ENCODE measurements at places on chromosomes 7 and 10.

GRCh38 chr10:104109908-104110662 lies 11.9 kb upstream of the SFR1 start:
- DNase-seq = no peak

DNA sequence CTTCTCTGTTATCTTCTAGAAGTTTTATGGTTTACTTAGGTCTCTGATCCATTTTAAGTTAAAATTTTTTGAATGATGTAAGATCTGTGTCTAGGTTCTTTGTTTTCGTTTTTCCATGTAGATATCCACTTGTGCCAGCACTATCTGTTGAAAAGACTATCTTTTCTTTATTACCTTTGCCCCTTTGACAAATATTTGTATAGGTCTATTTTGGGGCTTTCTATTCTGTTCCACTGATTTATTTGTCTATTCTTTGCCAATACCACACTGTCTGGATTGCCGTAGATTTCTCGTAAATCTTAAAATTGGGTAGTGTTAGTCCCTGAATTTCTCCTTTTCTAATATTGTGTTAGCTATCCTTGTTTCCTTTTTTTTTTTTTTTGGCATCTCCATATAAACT lies 71.4 kb upstream of the PDSS1 start:
- DNase-seq = no peak

DNA sequence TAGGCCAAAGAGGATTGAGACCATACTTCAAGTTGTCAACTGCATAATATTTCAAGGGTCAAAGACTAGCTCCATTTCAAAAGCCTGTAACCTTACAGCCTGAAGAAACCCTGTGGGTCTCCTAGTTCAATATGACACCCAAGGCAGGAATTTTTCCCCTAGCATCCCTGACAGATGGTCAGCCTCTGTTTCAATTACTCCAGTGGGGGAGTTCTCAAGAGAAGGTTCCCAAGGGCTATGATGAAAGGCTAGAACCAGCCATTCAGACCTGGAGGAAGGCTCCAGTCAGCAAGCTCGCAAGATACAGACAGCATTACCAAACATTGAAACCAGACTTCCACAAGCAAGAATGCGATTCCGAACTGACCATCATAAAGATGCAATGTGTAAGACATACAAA lies 1.6 kb downstream of the HTR7 start:
- no peak for DNase-seq

GRCh38 chr7:151537818-151538561 lies 18.3 kb upstream of the RHEB start:
- no peak for DNase-seq

DNA sequence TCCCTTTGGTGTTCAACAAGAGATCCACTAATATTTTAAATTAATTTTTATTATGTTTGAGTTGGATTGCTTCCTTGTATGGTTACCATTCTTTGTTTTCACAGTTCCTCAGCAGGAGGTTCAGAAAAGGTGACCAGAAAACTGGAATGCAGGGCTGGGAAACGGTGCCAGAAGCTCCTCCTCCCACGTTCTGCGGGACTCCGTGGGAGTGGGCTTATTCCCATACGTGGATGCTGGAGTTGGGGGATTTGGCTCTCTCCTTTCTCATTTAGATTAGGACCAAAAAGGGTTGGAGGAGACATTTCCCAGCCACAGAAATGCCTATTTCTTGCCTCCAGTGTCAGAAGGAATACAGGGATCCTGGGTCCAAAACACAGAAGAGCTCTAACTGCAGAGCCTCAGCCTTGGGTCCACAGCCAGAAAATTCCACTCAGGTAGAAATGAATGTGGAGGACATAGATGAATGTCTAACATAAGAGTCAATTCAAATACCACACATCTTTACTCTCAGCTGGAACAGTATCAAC lies 56.0 kb downstream of the SORBS1 start:
- no peak for DNase-seq

- no peak for DNase-seq
Measured at GRCh38 chr7:34107276-34107675, 201.9 kb downstream of the BMPER start.

GRCh38 chr7:141558544-141559183 lies 7.5 kb downstream of the AGK start:
- DNase-seq = peak; percentile 46

DNA sequence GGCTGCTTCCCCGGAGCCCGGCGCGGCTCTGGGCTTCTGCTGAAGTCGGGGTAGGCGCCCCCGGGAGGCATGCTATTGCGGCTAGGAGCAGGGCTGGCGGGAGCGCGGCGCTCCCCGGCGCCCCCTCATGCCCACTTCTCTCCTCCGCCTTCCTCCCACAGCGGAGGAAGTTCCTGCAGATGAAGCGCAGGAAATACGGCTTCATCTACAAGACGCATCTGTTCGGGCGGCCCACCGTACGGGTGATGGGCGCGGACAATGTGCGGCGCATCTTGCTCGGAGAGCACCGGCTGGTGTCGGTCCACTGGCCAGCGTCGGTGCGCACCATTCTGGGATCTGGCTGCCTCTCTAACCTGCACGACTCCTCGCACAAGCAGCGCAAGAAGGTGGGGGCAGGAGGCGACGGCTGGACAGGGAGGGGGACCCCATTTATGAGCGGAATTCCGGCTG lies 479 bp downstream of the CYP26A1 start:
- DNase-seq = peak; percentile 42

DNA sequence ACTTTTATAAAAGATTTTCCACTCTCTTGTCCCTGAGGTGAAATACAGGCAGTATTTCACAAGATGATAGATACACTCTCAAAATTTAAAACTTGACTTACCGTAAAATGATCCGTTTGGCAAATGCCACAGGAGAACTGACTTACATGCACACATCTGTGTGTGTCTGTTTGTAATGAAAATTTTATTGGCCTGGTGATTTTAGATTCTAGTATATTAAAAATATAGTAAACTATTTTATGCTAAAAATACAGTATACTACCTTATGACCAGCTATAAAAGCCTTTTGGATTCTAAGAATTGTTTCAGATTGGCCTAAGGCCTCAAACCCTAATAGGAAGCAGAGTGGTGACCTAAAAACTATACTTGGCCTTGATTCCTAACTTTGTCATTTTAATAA lies 362.7 kb downstream of the IPMK start:
- no peak for DNase-seq

DNA sequence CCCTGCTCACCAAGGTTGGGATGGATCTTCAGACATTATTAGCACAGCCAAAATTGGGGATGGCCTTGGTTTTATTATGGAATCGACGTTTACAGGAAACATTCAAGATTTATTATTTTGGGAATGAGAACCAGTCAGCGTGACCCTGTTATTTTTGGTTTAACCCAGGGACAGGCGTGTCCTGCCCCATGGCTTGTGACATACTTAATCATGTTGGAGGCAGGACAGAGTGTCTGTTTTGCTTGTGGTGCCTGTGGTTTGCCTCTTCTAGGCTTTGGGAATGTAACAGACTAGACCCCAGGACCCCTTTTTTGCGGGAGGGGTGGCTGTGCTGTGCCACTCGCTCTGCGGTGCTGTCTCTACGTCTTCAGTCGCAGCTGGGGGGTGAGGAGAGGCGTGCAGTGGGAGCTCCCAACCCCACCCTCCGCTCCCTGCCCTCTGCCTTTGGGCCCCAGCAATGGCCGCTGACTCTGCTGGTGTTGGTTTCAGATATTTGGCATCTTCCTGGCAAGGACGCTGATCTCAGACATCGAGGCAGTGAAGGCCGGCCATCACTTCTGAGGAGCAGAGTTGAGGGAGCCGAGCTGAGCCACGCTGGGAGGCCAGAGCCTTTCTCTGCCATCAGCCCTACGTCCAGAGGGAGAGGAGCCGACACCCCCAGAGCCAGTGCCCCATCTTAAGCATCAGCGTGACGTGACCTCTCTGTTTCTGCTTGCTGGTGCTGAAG lies 20.1 kb upstream of the SH2D4B start:
- no peak for DNase-seq

DNA sequence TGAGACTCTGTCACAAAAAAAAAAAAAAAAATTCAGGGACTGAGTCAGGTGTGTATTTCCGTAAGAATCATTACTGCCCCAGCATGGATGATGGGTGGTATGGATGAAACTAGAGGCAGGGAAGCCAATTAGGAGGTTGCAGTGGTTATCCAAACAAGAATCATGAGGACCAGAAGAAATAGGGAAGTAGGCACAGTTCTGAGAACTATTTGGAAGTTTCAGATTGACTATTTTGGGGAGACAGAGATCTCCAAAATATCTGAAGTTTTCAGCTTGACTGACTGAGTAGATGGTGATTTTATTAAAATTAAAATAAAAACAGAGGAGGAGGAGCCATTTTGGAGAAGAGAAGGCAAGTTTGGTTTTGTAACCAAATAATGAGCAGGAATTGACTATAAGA lies 119.4 kb upstream of the NRBF2 start:
- DNase-seq = no peak
